ENCODE measurements at places on chromosomes 5 and 9.

GRCh38 chr5:103444333-103445038 lies 118.1 kb downstream of the NUDT12 start:
- DNase-seq, result no peak

- no peak for DNase-seq
Measured at GRCh38 chr5:26321278-26321677, 717.1 kb downstream of the CDH9 start.

DNA sequence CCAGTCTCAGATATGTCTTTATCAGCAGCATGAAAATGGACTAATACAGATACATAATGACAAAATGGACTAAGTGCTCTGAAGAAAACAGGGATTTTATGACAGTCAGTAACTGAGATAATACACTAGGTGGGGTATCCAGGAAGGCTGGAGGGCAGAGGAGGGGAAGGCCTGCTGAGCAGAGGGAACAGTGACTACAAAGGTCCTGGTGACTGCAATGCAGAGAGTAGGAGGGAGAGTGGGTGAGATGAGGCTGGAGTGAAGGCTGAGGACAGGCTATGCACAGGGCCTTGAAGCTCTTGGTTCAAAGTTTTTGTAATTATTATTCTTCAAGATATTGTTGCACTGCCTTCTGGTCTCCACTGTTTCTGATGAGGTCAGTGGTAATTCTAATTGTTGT lies 4.9 kb downstream of the ACOT12 start:
- DNase-seq, result no peak

DNA sequence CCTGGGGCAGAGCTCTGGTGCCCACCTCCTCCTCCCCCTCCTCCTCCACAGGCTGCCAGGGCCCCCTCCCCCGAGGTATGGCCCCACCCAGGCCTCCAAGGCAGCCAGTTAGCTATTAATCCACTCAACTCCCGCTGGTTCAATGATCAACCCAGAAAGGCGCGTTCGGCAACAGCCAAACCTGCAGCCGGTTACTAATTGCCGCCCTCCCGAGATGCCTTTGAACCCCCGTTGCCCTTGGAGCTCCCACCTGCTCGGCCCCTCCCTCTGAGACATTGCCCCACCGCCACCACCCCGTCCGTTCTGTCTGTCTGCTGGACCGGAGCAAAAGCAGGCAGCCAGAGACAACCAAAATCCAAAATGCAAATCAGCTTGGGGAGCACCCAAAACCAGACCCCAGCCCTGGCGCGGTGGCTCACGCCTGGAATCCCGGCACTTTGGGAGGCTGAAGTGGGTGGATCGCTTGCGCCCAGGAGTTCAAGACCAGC lies 25.8 kb downstream of the NOTCH1 start:
- DNase-seq, result no peak

GRCh38 chr9:77475641-77476473 lies 172.3 kb downstream of the GNA14 start:
- no peak for DNase-seq

- DNase-seq, result no peak
Measured at GRCh38 chr9:82891321-82891720, 171.6 kb downstream of the RASEF start.

DNA sequence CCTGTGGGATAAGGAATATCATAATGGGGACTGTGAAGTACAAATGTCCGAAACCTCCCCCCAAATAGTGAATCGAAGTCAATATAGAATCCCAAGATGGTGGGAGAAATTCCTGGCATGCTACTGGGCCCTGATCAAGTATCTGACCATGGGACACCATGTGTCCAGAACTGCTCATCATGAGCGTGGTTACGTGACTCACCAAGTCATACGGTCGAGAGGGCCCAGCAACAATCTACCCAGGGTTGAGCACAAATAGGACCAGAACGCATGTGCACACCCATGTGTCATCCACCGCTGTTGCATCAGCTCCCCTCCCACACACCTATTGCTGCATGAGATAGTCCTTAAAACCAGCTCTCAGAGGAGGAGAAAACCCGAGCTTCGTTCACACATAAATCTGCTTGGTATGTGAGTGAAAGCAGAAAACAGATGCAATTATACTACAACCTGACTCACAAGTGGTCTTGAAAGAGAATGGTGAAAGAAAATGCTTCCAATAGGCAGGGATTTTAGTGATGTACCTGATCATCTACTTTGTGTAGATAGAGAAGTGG lies 353.2 kb downstream of the CWC27 start:
- no peak for DNase-seq

- DNase-seq, result no peak
Measured at GRCh38 chr5:2611659-2612058, 139.8 kb downstream of the IRX2 start.

DNA sequence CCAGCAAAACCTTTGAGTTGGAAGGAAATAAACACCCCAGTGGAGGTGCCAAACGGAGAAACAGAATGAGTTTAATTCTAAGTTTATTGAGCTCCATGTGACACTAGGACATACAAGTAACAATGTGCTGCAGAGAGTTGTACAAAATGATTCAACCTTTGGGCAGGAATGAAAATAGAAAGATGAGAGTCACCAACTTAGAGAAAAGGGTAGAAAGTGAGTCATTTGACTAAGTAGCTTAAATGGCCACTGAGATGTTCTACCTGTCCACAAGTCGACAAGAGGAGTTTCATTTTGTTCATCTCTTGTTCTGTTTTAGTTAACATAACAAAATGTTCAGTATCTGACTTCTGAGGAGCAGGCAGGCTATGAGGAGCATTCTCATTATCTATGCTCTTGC lies 284.7 kb downstream of the NR2F1-AS1 start:
- no peak for DNase-seq

DNA sequence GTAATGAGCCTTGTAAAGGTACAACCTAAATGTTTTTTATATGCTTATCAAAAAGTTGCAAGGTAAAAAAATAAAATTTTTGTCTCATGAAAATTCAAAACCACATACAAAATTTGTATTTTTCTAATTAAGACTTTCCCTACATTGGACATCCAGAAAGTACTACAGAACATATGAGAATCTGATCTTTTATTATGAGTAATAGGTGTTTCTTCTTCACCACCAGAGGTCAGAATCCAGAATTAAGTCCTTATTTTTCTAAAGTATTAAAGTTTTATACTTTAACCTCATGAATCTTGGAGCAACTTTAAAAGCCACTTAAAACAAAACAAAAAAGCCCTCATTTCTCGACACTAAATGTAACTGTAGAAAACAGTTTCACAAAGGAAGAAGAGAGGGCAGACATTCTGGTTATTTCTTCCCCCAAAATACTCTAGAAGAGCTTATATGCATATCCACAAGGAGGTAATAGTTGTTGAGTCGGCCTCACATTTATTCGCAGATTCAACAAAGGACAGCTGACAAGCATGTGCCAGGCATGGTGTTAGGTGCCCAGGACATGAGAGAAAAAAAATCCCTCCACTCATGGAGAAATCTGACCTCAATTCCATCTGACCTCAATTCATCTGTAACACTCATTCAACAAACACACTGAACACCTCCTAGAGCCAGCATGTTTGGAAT lies 69.3 kb downstream of the MLLT3 start:
- no peak for DNase-seq

DNA sequence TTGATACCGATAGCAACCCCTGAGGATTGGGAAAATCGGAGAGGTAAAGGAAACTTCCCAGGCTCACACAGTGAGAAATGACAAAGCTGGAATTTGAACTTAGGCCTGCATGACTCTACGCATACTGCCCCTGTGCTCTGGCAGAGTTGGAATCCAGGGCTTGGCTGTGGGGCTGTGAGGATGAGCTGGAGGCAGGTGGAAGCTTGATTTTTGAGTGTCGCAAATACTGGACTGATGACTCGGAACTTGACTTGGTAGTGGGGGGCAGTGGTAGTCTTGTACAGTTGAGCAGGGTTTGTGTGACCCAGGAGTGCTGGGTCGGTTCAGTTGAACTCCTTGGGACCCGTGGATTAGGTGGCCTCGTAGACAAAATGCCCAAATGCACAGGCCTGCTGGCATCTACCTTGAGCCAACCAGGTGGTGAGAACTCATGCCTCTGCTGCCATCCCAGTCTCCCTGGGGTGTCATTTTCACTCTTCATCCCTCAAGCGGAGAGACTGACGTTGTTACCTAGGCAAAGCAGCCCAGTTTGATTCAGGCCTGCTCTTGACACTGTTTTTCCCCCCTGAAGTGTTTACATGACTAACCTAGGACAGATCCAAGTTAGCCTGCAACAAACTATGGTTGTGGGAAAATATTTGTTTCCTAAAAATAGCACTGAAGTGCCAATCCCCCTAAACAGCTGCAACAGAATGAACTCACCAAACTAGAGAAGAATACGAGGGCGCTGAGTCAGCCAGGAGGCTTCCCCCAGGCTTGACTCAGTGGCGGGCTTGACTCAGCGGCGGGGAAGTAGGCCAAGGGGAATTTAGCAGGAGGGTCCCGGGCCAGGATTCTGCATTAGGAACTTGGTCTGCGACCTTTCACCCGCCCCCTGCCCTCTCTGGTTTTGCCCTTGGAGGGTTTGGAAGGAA lies 45.7 kb upstream of the ORM1 start:
- DNase-seq, result no peak

DNA sequence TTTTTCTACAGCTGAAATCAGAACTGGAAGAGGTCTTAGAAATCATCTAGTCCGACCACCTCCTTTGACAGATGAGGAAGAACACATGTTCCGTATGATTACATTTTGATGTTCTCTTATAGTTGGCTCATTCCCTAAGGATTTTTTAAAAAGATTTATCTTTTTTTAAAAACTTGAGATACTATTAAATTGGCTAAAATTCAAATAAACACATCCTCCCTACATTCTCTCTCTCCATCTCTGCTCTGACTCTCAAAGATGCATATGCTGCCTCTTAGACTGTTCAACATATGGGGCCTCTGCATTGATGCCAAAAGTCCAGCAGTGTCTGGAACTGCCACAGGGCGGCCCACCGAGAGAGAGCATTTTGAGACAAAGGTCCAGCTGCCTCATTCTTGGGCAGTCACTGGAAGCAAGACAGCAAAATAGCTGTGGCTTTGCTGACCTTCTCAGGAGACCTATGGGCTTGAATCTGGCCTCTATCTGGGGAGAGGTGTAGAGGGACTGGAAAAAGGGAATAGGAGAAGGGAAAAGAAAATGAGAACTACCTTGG lies 12.8 kb upstream of the TSSK1B start:
- no peak for DNase-seq

Measured in activated T-helper 1 cell treated with anti-CD3 and anti-CD28 coated beads, Interleukin-2, amount 50 U/mL, for 16 hours (primary cell).